ENCODE measurements at places on chromosomes 12 and 14. TPM values are rescaled to one million over a fixed set of nuclear protein-coding genes. Genes with fewer than 3 reads are reported as not detected.

Gene DEGS2
- 2.5 TPM for total RNA-seq

Gene CACNA1C
- not detected for total RNA-seq

Gene FGFR1OP2
- 37.5 TPM for total RNA-seq

Gene GPR137C
- 2.0 TPM for total RNA-seq

DNA sequence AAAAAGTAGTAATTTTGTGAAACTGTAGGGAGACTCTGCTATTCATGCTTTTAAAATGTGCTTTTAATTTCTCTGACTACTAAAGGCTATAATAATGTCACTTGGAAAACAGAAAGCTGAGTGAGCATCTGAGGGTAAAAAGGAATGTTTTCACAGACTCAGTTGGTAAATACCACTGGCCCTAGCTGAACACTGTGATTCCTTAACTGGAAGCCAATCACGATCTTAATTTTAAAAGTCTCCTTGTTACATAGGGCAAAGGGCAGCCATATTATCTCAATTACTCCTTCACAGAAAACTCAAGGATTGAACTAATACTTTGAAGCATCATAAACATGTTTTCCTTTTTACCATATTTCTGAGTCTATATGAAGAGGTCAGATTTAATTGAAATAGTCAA, 41.9 kb downstream of the PAWR start:
- H3K27me3 ChIP-seq, result no peaks in the 10 kb centered on the region
- no peak overlapping the region for H3K4me3 ChIP-seq
- DNase-seq, result no peak
- H3K36me3 ChIP-seq, result peaks cover 20% of the 10 kb centered on the region
- no peak overlapping the region for H3K27ac ChIP-seq

DNA sequence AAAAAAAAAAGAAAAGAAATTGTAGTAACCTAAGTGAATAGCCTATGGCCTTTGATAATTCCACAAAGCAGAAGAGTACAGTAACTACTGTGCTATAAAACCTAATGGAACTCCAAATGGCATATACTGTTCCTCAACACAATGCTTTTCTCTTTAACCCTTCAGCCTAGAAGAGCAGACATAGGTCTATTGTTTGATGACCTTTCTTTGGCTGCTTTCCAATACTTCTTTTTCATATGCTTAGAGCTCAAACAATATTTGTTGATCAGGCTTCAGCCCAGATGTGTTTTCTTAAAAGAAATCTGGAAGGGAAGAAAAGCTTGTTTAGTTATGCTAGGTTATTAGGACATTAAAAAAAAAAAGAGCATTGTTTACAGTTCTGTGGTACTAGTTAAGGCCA, 116.4 kb downstream of the NTN4 start:
- no peaks in the 10 kb centered on the region for H3K36me3 ChIP-seq
- no peak overlapping the region for H3K4me3 ChIP-seq
- H3K4me1 ChIP-seq, result peaks cover 24% of the 10 kb centered on the region
- no peaks in the 10 kb centered on the region for H3K27me3 ChIP-seq
- no peak overlapping the region for H3K27ac ChIP-seq

DNA sequence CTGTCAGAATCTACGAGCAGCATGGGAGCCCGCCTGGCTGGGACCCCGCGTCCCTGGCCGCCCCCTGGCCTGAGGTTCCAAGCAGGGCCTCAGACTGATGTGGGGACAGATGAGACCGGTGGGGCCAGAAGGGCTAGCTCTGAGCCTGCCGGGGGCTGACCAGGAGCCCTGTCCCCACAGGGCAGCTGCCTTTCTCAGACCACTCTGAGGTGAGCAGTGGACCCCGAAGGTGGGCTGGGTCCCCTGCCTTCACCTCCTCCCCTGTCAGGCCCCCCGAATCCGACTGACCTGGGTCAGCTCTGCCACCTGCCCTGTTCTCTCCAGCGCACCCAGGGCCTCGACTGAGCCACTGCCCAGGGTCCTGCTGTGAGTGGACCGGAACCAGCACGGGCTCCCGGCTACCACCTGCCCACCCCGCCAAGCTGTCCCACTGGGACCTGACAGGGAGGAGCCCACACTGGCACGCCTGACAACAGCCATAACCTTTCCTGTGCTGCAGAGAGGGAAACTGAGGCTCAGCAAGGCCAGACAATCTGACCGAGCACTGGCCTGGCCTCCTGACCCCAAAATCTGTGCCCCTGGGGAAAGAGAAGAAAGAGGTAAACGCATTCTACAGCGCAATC, 29.7 kb upstream of the TMEM179 start:
- H3K27ac ChIP-seq, result no peak overlapping the region
- peaks cover 95% of the 10 kb centered on the region for H3K27me3 ChIP-seq
- no peaks in the 10 kb centered on the region for H3K36me3 ChIP-seq
- H3K4me3 ChIP-seq, result no peak overlapping the region
- no peak for DNase-seq

DNA sequence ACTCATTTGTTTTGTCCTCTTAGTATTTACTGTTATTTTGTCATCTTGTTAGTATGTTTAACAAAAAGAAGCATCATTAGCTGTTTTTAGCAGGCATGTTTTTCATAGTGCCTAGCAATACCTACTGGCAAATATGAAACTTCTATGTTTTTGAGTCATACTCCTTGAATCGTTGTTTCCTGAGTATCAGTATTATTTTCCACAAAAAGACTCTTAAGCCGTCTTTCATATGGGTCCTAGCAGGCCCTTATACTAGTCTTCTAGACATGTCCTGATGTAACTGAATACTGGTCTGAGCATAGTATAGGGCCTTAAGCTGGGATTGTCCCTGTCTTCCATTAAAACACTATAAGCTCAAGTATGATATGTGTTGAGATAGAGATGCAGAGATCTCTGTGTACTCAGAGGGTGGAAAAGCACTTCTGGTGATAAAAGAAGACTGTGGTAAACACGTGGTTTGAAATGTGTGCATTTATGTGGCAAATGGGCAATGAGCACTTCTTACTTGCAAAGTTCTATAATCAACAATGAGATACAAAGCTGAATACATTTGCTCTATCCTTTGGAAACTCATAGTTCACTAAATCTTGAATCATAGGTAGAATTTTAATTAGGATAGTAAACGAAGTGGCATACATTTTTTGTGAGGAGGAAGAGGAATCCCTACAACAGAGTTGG, 348.8 kb downstream of the PDZRN4 start:
- DNase-seq, result no peak
- no peak overlapping the region for H3K4me3 ChIP-seq
- no peaks in the 10 kb centered on the region for H3K36me3 ChIP-seq
- no peak overlapping the region for H3K27ac ChIP-seq
- no peaks in the 10 kb centered on the region for H3K27me3 ChIP-seq

DNA sequence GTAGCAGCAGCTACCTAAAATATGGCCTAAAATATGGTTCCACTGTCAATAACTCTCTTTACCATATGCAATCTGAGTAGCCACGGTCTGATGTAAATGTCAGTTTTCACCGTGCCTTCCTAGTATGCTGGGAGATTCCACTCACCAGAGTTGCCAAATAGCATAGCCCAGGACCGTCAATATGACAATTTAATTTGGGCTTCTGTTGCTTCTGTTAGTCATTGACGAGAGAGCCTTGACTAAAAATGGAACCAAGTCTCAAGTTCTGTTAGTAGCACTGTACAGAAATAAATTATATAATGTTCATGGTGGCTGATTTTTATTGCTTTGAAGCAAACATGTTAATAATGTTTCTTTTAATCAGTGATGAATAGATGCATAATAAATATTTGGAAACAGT, 348.4 kb downstream of the BCAT1 start:
- no peaks in the 10 kb centered on the region for H3K36me3 ChIP-seq
- no peaks in the 10 kb centered on the region for H3K27me3 ChIP-seq
- H3K4me1 ChIP-seq, result no peaks in the 10 kb centered on the region
- H3K27ac ChIP-seq, result no peak overlapping the region
- DNase-seq, result no peak

All from Calu3 (cell line).